ENCODE measurements at places on chromosomes 4 and X. TPM values are rescaled to one million over a fixed set of nuclear protein-coding genes. Genes with fewer than 3 reads are reported as not detected.

The GPRASP3 gene
- total RNA-seq, result 2.0 TPM

The EDA2R gene
- total RNA-seq, result 3.6 TPM

- no peak for DNase-seq
Observed at GRCh38 chrX:135463937-135464336, 42.2 kb downstream of the SMIM10L2A start.

DNA sequence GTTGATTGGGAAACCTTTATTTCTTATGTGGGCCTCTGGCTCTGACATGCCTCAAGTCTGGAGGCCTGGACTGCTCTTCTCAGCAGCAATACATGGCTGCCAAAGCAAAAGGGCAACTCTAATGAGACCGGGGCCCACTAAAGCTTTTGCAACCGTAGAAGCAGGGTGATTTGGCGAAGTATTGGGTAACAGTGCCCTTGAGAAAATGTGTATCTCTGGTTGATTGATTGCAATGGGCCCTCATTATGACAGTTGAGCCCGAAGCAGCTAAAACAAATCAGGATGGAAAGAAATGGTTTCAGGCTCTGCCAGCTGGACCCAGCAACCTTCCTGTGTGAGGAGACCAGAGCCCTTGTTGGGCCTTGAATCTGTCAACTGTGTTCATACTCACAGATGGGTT, 73.4 kb downstream of the CLCN4 start:
- DNase-seq, result no peak

GRCh38 chr4:66197451-66197850, 527.2 kb upstream of the EPHA5 start:
- DNase-seq, result no peak

DNA sequence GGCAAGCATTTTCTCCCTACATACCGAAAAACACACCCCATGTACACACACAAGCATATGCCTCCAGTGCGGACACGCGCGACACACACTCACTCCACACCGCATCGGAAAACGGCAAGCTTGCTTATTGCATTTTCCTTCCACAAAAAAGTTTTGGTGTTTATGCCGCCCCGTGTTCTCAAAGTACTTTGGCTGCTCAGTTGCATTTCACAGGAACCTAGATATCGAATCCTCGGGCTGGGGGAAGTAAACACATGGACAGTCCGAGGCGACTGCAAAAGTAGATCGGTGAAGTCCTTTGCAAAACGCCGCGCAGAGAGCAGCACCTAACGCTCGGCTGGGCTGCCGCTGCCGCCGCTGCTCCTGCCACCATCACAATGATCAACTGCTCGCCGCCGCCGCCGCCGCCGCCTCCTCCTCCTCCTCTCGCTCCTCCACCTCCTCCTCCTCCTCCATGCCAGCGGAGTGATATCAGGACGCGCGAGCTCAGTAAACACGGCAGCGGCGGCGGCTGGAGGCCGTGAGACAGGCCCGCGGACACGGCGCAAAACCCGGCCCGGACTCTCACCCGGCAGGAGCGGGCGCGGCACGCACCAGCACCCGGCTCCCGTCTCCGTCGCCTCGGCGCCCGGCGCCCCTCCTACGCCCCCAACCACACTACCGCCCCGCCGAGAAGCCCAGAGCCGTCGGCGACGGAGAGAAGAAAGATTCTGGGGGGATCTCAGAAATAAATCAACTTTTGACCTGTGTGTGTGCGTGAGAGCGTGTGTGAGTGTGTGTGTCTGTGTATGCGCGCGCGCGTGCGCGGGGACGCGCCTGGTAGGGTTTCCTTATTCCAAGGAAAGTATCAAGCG, at the start of gene MAML3:
Gene MAML3, minus strand, starts transcription at position 467 of the 854 bp plus-strand sequence. CDS start 857 bp downstream, outside the sequence.
- peak; percentile 90 for DNase-seq

- peak; percentile 91 for DNase-seq
Observed at GRCh38 chr4:40196724-40197281, at the start of gene RHOH. Gene RHOH, plus strand, starts transcription at chr4:40197031. Its CDS starts 46,356 bp downstream, at chr4:40243387.
